ENCODE measurements at places on chromosomes 7 and 10. TPM values are rescaled to one million over a fixed set of nuclear protein-coding genes. Genes with fewer than 3 reads are reported as not detected.

DNA sequence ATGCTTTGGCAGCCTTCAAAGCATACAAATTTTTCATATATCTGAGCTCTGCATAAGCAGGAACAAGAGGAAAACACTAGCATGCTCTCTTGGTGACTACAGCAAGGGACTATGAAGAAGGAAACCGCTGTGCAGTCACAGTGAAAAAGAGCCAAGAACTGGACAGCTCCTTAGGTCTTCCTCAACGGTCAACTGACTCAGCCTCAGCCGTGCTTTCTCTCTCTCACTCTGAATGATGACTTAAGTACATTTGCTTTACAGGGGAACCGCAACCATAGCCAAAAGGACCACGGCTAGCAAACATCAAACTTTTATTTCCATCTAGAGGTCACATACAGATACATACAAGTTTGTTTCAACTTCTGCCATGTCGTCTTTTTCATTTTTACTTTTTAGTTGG is 69.9 kb downstream of the HYCC1 start:
- DNase-seq: no peak

DNA sequence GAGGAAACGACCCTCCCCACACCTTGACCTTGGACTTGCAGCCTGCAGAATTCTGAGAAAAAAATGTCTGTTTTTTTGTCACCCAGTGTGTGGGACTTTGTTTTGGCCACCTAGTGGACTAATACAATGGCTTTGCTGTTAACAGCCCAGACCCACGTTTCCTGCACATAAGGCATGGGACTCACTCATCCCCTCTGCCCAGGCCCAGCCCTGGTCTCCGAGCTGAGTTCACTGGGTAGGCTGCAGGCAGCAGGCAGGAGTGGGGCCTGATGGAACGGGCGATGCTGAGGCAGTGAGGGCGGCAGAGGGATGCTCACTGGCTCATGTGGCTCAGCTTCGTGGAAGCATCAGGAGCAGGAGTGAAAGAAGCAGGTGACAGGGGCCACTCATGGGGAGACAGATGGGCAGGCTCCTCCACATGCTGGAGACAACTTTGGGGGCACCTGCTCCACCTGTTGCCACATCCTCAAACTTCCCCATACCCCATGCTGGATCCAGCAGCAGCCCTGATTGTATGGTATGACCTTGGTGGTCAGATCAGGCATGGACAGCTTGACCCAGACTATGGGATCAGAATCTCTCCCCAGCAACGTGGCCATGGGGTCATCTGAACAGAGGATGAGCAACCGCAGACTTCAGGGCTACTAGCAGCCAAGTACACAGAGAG is 65.8 kb upstream of the ANTXRL start:
- no peak for DNase-seq

GRCh38 chr10:132048294-132048667 is 17.5 kb upstream of the JAKMIP3 start:
- DNase-seq: no peak

GRCh38 chr10:24958091-24958720 is 5.8 kb upstream of the PRTFDC1 start:
- no peak for DNase-seq

TMEM178B gene
- total RNA-seq: 35.4 TPM

DNA sequence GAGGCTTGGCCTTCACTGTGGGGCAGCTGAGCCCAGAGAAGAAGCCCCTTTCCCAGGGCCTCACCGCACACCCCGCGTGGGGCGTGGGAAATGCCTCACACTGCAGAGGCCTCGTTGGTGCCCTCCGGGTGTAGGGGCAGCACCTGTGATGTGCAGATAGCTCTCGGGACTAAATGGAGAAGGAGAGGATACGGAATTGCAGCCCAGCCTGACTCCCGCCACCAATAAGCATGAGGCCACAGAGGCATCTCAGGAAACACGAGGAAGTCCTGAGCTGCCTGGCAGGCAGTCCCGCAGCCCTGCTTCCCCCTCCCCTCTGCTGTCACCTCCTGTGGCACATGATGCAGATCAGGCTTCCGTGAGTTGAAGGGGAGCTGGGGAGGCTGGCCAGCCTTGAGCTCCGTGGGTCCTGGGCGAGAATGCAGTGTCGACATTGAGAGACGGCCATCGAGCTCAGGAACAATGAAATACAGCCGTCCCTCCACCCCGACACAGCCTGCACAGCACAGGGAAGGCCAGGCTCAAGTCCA is 59.6 kb upstream of the PPP2R2D start:
- no peak for DNase-seq

TEX36 gene
- not detected for total RNA-seq

Data from Right ventricle myocardium superior (tissue), 1 donor.